PC-9 (cell line): ENCODE measurements at places on chromosomes 5 and 9. TPM values are rescaled to one million over a fixed set of nuclear protein-coding genes. Genes with fewer than 3 reads are reported as not detected.

Gene UAP1L1
- 9.9 and 14.7 TPM in 2 replicates for total RNA-seq

Gene GOLGA1
- total RNA-seq: 23.0 and 26.2 TPM in 2 replicates

Gene BAAT
- not detected in 2 replicates for total RNA-seq

- no peak for DNase-seq
Observed at GRCh38 chr9:137138722-137139467, at the start of gene GRIN1. TSS of gene GRIN1 (plus strand) at chr9:137139154. CDS start at chr9:137139487, 333 bp downstream.

DNA sequence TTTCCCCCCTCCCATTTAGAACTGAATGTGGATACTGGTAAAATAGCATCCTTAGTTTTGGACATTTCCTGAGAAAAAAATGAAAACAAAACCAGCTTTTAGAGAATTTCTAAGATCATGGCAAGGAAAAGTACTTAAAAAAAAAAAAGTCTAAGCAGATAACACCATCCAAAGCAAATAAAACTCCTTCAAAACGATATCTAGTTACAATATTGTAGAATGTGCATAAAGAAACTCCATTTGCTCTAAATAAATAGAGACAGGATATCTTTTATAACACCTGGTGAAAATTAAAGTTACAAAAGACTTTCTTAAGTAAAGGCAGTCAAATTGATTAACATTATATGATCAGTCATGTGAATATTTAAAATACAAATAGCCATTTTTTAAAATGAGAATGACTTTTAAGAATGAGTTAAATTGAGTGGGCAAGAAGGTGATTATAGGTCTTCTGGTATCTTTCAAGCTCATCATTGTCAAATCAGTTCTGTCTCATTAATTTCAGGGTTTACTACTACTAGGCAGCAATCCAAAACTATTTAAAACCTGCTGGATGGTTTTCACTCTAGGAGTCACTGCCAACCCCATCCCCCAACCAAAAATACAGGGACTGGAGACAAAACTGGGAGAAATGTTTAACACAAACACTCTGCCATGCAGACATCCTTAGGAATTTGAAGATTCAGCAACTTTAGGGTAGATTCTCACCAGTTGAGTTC lies 382.6 kb downstream of the ADGRV1 start:
- DNase-seq: no peak

GRCh38 chr5:66697796-66698564 lies 101.8 kb downstream of the MAST4 start:
- DNase-seq: no peak

- peak; percentile 62 for DNase-seq
Observed at GRCh38 chr5:173458828-173459609, 130.8 kb upstream of the STC2 start.

DNA sequence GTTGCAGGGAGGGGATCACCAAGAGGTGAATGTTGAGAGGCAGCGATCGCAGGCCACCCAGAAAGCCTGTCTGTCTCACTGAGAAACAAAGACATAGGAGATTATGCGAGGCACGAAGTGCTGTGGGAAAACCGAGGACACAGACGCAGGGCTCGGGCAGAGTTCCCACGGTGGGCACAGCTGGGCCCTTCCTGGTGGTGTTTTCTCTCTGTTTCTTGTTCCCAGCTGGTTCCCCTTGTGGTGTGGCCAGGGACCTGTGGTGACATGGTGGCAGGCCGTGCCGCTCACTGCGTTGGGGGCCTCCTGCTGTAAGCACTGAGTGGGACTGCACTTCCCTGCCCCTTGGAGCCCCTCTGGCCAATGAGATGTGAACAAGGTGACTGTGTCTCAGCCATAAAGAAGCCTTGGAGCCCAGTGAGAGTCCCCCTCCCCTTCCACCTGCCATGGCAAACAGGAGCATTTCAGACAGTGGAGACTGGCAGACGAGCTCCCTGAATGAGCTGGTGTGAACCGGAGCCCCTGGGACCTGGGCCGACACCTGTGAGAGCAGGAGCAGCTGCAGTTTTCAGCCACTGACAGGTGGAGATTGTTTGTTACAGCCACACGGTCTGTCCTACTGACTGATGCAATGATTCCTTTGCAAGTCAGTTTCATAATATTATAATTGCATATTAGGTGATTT lies 13.2 kb upstream of the IRX4 start:
- no peak for DNase-seq

DNA sequence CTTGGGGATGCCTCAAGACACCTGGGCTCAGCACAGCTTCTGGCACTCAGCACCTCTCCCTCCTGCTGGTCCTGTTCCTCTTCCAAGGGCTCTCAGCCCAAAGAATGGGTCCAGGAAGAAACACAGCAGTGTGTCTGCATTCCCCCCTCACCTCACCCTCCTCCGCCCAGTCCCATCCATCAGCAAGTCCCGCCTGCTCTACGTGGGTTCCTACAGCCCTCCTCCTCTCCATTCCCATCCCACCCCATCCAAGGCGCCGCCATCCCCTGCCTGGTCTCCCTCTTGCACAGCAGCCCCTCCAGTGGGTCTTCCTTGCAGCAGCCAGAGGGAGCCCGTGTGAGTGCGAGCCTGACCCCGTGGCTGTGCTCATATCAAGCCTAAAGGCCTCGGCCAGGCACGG lies 52.3 kb upstream of the RPL26L1 start:
- no peak for DNase-seq

GRCh38 chr5:164748861-164749260 lies 1243.4 kb downstream of the MAT2B start:
- no peak for DNase-seq

DNA sequence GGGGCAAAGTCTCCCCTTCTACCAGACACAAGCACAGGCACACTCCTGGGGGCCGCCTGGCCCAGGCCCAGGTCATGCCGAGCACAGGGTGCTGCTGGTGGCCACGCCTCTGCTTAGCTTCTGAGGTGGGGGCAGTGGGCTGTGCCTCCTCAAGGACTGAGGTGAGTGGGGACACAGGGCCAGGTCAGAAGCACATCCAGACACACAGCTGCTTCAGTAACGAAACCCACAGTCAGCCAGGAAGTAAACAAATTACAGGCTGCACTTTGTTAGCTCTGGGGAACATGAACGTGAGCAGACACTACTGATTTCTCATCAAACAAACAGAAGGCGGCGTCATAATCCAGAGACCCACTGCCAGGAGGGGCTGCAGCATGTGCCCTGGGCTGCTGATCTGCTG lies 192.4 kb downstream of the HSPA4 start:
- DNase-seq: no peak

GRCh38 chr5:71522151-71522550 lies 65.0 kb upstream of the MCCC2 start:
- no peak for DNase-seq
